ENCODE measurements at places on chromosomes 7 and 10. TPM values are rescaled to one million over a fixed set of nuclear protein-coding genes. Genes with fewer than 3 reads are reported as not detected.

Gene FANK1
- 0.37 TPM for polyA plus RNA-seq

Gene NEBL
- not detected for polyA plus RNA-seq

Gene COX19
- polyA plus RNA-seq: 14.5 TPM

Gene ZNF786
- 4.1 TPM for polyA plus RNA-seq

Gene RBM17
- 168 TPM for polyA plus RNA-seq

Gene EXOC6
- polyA plus RNA-seq: not detected

Gene STEAP4
- polyA plus RNA-seq: 4.0 TPM

GRCh38 chr7:142376356-142376997 is 118.6 kb upstream of the PRSS58 start:
- DNase-seq: no peak

- no peak for DNase-seq
Measured at GRCh38 chr10:117163954-117164548, 26.0 kb upstream of the VAX1 start.

DNA sequence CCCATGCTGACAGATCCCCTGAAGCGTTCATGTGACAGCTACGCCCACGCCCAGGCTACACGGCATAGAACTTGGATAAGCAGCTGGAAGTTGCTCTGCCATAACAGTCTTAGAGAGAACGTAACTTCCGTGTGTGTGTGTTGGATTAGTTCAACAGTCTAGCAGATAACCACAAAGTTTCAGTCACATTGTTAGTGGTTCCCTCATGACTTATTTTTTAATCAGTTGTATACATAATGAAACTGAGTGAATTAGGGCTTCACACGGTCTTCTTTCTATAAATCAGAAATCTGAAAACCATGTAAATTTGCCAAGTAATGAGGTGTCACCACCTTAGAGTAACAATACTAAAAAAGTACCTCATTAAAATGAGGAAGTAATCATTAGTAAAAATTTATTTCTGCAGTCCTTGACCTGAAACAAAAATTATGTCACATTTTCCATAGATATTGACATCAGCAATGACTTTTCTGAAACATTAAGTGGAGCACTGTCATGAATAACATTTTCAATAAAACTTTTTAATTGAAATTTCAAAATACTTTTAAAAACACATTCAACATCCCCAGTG is 21.7 kb upstream of the MACC1 start:
- no peak for DNase-seq

GRCh38 chr10:120897343-120897742 is 46.2 kb downstream of the WDR11 start:
- DNase-seq: no peak

- DNase-seq: no peak
Measured at GRCh38 chr7:5773661-5774086, 7.8 kb downstream of the RNF216 start.

GRCh38 chr7:127872122-127872521 is 159.1 kb downstream of the LRRC4 start:
- no peak for DNase-seq

DNA sequence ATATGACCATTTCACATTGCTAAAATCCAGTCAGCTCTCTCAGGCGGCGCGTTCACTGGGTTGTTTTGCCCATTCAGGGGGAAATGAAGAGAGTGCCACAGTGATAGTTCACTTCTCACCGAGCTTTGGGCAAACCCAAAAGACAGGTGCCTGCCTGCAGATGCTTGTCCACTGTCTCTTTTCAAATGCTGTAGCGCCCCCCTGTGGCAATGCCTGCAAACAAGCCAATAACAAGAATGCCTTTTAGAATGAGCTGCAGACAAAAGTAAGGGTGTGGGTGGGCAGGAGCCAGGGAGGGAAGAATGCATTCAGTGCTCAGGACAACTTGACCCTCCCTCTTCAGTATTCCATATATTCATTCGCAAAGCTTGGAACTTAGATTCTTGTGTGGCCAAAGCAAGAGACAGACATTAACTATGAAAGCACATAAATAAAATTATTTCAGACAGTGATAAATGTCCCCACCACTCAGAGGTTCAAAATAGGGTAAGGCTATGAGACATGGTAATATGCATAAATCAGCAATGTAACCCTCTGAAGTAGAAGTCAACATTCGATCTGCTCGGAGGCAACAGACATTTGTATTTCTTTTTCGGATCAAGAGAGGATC is 86.9 kb downstream of the JAZF1 start:
- DNase-seq: peak; percentile 48

- peak; percentile 82 for DNase-seq
Measured at GRCh38 chr10:24360282-24361127, 151.6 kb downstream of the KIAA1217 start.

- DNase-seq: no peak
Measured at GRCh38 chr7:116670409-116671015, 1.5 kb upstream of the MET start.

- DNase-seq: peak; percentile 58
Measured at GRCh38 chr7:85554236-85555178, 367.7 kb upstream of the SEMA3D start.

GRCh38 chr7:4882169-4883032 is 1.1 kb downstream of the RADIL start:
- DNase-seq: peak; percentile 90

- no peak for DNase-seq
Measured at GRCh38 chr10:16648366-16648765, 126.7 kb upstream of the C1QL3 start.

DNA sequence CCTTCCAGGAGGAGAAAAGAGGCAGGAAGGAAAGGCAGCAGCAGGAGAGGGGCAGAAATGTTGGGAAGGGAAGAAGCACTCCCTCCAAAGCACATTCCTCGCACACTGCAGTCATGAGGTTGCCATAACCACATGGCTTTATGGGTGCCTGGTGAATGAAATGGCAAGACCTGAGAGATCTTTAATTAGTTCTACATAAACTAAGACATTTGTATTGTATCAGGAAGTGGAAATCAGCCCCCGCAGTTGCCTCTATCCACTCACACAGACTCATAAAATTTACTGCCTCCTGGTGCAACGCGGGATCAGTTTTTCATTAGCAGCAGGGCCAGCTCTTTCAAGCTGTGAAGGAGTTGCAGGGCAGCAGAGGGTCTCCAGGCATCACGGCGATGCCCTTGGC is 106.4 kb downstream of the COL13A1 start:
- no peak for DNase-seq

GRCh38 chr10:100731407-100732240 is 13.8 kb upstream of the PAX2 start:
- DNase-seq: no peak

DNA sequence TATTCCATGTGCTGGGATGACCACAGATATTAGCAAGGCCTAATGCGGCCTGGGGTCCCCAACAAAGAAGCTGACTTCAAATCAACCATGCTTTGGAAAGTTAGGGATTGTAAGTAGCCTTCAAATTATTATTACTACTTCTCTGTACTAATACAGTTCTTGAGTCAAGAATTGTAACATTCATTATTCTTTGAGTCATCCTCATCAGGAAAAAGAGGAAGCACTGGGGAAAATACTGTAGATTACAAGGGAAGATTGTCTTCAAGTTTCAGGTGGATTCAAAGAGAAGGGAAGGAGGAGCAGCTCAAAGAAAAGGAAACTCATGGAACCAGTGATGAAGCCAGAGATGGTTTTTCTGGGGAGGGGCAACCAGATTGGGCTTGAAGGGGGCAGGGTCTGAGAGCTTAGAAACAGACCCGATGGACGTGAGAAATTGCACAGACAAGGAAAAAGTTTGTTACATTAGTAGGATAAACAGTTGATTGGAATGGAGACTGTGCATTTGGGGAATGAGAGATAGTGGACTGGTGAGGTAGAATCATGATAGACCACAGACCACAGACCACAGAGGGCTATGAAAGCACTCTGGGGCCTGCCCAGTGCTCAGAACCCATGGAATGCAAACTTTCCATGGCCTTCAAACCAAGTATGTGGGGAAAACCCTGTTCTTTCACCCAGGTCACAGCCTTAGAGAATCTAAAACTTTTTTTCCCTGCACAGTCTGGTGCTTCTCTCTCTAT is 209.9 kb downstream of the ZNF365 start:
- DNase-seq: no peak

DNA sequence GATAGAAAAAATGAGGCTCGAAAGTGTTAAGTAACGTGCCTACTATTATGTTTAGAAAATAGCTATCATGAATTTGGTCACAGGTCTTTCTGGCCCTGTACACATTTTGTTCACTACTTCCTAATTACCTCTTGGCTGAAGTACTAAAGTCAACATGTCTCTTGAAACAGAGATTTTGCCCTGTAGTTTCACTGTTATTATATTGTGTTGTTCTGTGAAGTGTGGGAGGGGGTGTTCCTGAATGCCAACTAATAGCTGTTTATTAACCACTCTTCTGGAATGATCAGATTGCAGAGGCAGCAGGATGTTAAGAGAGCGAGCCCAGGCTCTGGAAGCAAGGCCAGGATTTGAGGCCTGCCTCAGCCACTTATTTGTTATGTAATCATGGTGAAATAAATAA is 72.1 kb downstream of the RNF133 start:
- no peak for DNase-seq

- DNase-seq: peak; percentile 43
Measured at GRCh38 chr10:60032723-60033122, 126.4 kb upstream of the CCDC6 start.

DNA sequence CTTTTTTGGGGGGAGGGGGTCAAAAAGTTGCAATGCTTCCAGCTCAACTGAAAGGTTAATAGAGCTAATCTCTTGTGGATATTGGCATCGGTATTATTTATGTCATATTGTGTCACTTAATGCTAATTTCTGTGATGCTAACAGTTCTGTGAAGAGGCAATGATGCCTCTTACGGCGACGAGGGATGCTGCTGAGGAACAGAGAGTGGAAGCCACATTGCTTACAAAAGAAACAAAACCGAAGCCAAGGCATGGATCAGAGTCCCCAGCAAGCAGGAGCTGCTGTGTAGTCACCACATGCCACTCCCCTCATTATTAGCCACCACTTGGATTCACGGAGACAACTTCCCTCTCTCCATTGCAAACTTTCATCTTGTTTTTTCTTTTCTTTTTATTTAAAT is 536.5 kb upstream of the MGMT start:
- DNase-seq: no peak

DNA sequence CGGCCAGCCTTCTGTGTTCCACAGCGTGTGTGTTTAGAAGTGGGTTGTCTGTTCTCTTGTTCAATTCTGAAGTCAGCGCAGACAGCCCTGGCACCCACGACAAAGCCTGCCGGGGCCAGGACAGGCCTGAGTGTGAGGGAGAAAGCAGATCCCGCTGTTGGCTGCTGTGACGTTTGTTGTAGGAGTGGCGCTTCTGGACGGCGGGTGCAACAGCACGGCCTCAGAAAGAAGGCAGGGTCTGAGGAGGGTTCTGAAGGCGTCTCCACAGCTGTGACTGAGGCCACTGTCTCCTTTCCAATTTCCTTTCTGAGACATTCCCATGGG is 76.2 kb downstream of the VIPR2 start:
- DNase-seq: peak; percentile 82

DNA sequence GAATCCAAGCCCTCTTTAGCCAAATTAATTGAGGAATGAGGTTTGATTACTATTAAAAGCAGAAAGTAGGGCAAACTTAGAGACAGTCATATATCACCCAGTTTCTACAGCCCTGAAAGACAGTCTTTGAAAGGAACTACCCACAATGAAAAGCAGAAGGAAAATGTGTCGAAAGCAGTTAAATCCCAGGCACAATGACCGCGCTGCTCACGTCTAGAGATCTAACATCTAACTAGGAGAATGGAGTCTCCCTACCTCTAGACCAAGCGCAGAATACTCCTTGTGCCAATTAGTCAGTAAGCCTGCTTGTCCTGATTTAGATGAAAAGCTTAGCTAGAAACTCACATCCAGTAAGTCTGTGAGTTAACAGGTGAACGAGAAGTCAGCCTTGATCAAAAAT is 350.0 kb downstream of the FGFR2 start:
- no peak for DNase-seq

DNA sequence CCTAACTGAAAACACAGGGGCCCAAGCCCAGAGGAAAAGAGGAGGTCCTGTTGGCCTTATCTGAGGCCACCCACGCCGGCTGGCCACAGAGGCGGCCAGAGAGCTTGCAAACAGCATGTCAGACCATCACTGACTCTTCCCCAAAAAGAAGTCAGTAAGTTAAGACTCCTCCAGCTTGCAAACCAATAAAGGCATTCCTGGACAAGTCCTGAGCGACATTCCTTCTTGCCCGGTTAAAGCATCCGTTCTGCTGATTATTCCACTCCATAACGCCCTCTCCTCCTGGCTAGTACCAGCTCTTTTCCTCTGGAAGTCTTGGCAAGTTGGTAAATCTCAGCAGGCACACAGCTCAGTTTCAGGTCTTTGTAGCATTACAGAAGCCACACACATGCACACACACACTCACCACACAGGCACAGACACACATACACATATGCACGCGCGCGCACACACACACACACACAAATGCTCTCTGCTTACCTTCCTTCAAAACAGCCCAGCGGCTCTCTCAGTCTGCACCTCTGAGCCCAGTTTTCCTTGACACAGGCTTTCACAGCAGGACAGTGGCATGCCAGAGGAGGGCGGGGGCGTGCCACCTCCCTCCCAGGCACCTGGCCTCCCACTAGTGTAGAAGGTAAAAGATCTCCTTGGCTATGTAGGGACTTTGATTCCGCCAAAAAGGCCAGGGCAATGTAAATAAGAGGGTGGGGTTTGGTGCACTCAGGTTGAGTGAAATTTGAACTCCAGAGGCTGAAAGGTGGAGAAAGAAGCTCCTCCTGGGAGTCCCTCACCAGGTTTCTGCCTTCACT is 201.4 kb downstream of the TNS3 start:
- peak; percentile 31 for DNase-seq

DNA sequence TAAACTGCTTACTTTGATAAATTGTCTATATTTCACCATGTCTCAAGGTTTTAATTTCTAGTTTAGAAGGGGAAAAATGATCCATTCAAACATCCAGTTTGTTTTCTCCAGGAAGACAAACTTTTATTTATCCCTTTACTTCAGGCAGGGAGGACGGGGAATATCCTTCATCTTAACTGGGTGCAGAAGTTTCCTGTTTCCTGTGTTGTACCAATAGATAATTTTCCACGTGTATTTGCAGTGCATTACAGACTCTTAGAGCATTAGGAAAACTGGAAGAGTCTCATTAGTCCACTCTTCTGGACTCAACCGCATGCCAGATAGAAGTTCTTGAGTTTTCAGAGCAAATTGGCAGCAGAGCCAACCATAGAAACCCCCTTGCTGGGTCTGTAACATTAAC is 39.4 kb upstream of the PIP4K2A start:
- no peak for DNase-seq

Measured in muscle of arm (tissue), 14 donors.